ENCODE measurements at places on chromosomes 2 and 18.

GRCh38 chr2:200356321-200356720 is 49.8 kb downstream of the SPATS2L start:
- DNase-seq: peak; percentile 59

DNA sequence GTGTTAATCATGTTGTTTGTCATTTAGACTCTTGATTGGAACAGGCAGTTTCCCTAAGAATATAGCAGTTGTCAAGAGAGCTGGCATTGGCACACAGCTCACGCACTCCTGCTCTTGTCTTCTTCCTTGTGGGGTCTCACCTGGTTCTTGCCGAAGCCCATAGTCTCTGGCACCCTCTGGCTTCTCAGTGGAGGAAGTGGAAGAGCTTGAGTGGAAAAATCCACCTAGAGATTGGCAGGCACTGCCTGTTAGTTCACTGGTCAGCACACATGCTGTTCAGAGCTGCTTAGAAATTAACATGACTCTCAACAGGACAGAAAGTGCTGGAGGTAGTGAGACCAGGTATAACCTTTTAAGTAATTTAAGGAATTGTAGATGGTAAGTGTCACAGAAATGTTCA is 28.3 kb downstream of the SCTR start:
- no peak for DNase-seq

GRCh38 chr2:126970583-126970982 is 71.9 kb downstream of the TEX51 start:
- DNase-seq: peak; percentile 64

DNA sequence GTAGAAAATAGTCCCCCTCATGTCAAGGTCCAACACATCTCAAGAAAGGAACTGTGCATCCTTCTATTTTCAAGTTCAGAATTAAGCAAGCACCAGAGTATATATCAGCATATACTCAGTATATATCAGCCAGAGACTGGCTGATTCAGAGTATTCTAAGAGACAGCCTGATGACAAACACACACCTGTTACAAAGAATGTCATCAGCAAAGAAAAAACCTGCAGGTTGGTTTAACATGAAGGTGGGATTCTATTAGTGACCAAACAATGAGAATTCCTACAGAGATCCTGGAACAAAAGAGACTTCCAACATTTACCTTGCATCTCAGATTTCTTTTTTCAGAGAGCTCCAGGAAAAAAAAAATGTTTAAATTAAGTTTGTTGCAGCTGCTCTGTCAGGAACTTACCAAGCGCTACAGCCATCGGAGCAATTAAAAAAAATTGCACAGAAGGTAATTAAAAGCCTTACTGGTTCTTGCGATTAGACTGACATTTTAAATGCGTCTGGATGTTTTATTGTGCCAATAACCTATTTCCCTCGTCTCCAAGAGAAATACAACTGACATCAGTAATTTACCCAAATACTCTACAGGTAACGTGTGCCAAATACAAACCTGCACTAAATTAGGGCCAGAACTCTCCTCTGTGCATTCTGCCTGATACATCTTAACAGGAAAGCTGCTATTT is 218.1 kb downstream of the HNMT start:
- DNase-seq: no peak

DNA sequence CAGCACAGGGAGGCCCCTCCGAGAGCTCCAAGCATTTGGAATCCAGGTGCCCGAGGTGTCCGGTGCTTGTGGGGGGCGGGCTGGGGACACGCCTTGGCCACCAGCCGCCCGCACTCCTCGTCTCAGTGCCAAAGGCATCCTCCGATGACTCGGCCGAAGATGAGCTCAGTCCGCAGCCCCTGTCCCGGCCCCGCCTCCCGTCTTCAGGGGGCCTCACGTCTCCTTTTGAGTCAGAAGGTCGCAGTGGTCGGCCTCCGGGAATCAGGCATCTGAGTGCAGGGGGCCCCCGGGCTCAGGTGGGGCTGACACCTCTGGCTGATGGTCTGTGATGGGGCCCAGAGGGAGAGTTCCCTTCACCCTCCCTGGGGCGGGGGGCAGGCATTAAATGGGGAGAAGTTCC is 74.8 kb downstream of the NFATC1 start:
- DNase-seq: peak; percentile 29

DNA sequence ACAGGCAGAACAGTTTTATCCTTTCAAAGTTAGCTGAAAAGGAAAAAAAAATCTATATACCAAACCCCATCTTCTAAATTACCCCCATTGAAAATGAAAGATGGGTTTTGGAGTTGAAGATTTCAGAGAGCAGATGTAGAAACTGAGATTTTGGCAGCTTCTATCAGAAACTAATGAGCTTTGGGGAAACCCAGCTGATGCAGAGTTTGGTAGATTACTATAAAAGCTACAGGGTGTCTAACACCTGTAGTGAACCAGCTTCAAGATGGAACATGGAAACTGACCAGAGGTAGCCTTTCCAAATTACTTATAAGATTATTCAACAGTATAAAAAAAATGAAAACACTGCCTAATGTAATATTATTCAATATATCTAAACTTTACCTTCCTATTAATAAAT is 583.1 kb downstream of the XIRP2 start:
- no peak for DNase-seq

GRCh38 chr2:171524018-171524401 is 1.7 kb downstream of the CYBRD1 start:
- no peak for DNase-seq

- no peak for DNase-seq
These were observed 20.8 kb upstream of the C2orf74 start for GRCh38 chr2:61141151-61141550.

GRCh38 chr2:65420712-65421431 is 11.5 kb downstream of the SPRED2 start:
- no peak for DNase-seq

GRCh38 chr18:22974707-22975106 is 41.6 kb downstream of the RBBP8 start:
- no peak for DNase-seq

DNA sequence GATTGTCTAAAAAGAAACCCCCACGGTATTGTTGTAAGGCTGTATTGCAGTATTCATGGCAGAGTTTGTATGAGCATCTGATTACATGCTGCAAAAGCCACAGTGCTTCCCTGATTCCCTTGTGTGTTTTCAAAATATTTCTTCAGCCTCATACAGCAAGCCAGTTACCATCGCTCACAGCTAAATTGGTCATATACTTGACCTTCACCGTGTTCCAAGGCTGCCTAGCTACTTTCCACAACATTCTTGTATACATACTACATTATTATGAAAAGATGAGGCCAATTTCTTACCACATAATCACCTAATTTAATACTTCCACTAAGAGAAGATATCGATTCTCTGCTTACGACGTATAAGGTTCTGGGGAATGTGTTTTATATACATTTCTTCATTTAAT is 576.3 kb upstream of the CNTNAP5 start:
- DNase-seq: peak; percentile 8

DNA sequence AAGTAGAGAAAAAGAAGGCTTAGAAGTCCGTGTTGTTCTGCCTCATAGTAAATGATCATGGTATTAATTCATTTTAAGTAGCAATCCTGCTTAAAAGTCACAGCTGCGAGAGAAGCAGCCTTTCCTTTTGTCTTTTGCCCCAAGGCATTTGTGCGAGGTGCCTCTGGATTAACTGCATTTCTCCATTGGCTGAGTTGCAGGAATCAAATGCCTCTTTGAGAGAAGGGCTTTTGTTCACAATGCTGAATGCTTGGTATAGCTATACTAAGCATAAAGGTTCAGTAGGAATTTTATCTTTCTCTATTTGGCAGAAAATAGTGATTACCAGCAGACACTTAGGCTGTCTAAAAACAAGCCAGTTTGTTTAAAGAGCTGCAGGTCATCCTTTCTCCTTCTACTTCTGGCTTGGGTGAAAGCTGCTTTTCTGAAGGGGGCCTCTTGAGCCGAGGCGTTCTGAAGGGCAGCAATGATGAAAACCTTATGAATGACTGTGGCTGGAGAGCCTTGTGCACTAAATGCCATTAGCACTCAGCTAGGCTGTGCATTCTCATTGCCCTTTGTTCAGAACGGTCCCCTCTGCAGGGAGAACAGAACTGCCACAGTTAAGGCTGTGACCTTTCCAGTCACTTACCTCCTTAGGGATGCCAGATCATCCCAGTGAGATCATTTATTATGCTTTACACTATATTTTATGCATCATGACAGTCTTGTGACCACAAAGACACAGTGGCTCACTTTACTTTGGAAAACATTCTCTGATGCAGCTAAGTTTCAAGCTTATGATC is 68.8 kb upstream of the TMEM87B start:
- peak; percentile 15 for DNase-seq

DNA sequence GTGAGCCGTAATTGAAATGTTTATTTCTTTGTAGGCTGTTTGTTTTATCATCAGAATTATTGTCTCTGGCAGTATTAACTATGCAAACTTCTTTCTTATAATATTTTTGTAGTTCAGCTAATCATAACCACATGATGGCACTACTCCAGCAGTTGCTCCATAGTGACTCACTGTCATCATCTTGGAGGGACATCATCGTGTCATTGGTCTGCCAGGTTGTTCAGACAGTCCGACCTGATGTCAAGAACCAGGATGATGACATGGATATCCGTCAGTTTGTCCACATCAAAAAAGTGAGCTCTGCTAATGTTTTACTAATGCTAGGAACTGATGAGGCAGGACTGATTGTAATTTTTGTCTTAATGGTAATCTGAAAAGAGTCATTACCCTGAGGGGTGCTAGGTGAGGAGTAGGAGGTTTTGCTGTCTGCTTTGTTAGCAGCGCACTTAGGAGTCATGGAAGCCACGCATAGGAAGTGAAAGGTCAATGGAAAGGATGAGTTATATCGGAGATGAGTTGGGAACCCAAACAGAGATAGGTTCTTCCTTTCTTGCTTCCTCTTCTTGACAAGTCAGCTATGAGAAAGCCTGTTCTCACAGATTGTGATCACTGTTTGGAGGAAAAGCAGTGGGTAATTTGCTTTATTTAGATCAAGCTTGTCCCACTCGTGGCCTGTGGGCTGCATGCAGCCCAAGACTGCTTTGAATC is 49.2 kb downstream of the PIKFYVE start:
- no peak for DNase-seq

- DNase-seq: no peak
These were observed 409.4 kb upstream of the ETAA1 start for GRCh38 chr2:66987733-66988132.

- no peak for DNase-seq
These were observed 24.3 kb downstream of the UPP2 start for GRCh38 chr2:158125756-158126498.

GRCh38 chr18:36695806-36696205 is 133.0 kb downstream of the TPGS2 start:
- no peak for DNase-seq

- DNase-seq: no peak
These were observed 186.6 kb upstream of the HAAO start for GRCh38 chr2:42978887-42979415.

DNA sequence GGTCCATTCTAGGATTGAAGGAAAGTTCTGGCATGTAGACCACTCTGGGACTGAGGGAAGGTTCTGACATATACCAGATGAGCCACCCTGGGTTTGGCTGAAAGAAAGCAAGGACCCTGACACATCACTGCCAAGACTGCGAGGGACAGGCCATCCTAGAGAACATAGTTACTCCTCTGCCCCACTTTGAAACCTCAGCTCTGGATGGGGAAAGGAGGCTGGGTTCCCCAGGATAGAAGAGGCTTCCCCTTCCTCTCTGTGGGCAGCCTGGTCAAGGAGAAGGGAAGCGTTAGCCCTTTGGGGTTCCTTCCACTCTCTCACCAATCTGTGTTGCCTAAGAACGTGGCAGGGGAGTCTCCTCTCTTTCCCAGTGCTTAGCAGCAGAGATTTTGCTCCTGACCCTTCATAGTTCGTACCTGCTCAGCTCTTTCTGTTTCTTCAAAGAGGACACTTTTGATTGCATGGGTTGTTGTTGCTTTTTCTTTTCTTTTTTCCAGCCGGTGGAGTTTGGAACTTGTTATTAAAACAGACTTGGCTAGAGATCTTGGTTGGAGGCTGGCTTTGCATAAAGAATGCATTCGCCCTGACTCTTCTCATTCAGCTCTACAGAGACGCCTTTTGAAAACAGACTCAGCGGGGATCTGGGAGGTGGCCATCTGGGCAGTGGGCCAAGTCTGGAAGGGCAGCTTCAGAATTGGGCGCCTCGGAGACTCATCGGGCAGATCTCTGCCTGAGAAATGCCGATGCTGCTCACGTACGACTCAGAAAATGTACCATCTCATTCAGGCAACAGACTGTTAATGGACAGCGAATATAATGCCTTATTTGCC is 166.1 kb downstream of the CLIP4 start:
- DNase-seq: peak; percentile 76

GRCh38 chr2:60565472-60565871 is 12.0 kb upstream of the BCL11A start:
- peak; percentile 69 for DNase-seq

DNA sequence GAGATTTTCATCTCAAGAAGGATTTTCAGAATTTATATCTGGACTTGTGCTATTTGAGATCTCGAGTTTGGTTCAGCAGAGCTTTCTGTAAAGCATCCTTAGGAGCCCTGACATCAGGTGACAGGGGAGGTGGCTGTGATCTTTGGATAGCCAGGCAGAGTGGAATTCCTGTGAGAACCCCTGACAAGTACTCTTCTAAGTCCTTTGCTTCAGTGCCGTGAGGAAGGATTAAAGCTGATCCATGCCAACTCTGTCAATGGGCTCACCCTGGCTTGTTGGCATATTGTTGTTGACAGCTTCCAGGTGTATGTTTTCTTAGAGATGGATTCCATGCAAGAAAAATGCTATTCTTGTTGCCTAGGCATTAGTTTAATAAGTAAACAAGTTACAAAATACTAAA is 38.0 kb upstream of the NFE2L2 start:
- DNase-seq: no peak

- DNase-seq: no peak
These were observed 157.9 kb upstream of the FOSL2 start for GRCh38 chr2:28234807-28235206.

GRCh38 chr2:68057658-68058396 is 5.0 kb downstream of the C1D start:
- DNase-seq: no peak

GRCh38 chr18:45059695-45060094 is 379.0 kb downstream of the SETBP1 start:
- DNase-seq: no peak

GRCh38 chr2:133717497-133717896 is 149.2 kb upstream of the NCKAP5 start:
- no peak for DNase-seq

GRCh38 chr2:234241656-234242458 is 191.4 kb downstream of the SPP2 start:
- DNase-seq: no peak

GRCh38 chr18:3790703-3791102 is 340.7 kb downstream of the TGIF1 start:
- DNase-seq: no peak

- DNase-seq: no peak
These were observed 420.9 kb upstream of the PKDCC start for GRCh38 chr2:41626936-41627335.

- DNase-seq: no peak
These were observed 92.6 kb downstream of the MYL12B start for GRCh38 chr18:3354506-3354905.

GRCh38 chr18:13394801-13395200 is 176.2 kb downstream of the LDLRAD4 start:
- DNase-seq: no peak

- no peak for DNase-seq
These were observed 1.3 kb upstream of the CEP68 start for GRCh38 chr2:65054749-65055421.
